Stimulated activated CD4-positive, alpha-beta T cell treated with anti-CD3 and anti-CD28 coated beads, Interleukin-1b, Interleukin-23, amount 100 ng/mL, for 1 hour (primary cell): ENCODE measurements at places on chromosomes 13 and 19.
A peak's percentile ranks its signal among the peaks of the same experiment; 100 is the strongest.

DNA sequence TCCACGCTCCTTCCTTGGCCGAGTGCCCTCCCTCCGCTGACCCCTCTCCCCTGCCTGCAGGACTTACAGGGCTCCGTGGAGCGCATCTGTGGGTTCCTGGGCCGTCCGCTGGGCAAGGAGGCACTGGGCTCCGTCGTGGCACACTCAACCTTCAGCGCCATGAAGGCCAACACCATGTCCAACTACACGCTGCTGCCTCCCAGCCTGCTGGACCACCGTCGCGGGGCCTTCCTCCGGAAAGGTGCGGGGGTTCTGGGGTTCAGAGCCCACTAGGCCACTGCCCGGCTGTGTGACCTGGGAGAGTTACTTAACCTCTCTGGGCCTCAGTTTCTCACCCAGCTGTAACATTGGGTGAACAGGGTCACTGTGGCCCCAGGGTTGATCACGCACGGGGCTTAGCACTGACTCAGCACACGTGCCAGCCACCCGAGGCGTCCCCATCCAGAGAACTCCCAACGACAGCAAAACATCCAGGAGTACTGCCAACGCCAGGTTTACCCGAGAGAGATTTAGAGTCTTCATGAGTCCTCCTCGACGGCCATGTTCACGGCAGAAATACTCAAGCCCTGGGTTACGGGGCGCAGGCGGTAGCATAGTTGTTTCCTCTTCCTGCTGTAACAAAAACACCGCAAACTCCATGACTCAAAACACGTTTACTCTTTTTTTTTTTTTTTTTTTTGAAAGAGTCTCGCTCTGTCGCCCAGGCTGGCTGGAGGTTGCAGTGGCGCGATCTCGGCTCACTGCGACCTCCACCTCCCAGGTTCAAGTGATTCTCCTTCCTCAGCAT, 9.7 kb upstream of the SPACA4 start:
- DNase-seq = no peak

GRCh38 chr13:91986761-91987483, 588.5 kb downstream of the GPC5 start:
- DNase-seq = no peak

- no peak for DNase-seq
Observed at GRCh38 chr19:6925801-6926751, 38.7 kb downstream of the ADGRE1 start.

DNA sequence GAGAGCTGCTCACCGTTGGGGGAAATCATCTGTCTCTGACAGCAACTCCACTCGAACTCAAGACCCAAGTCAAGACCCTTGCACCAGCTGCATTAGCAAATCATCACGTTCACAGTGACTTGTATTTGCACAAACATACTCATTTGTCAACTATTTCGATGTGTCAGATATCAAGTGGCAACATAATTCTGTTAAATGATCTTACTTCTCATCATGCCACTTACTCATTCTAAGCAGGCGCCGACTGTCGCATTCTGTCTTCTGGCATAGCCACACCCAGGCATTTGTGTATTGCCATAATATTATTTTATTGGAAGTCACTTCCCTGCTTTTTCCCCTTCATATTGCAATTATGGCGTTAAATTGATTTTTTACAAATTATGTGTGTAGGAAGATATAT, 23.0 kb upstream of the ATP1A3 start:
- DNase-seq = no peak

- DNase-seq = no peak
Observed at GRCh38 chr13:101829484-101829883, 377.0 kb downstream of the ITGBL1 start.

DNA sequence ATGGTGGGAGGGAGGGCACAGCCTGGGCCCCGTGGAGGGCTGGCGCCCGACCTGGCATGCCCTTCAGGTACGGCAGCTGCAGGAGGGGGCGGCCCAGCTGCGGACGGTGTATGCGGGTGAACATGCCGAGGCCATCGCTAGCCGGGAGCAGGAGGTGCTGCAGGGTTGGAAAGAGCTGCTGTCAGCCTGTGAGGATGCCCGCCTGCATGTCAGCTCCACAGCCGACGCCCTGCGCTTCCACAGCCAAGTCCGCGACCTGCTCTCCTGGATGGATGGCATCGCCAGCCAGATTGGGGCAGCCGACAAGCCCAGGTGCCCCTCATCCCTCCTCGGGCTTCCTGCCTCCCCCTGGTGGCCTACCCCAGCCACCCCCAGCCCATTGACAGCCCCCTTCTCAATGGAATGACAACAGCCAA, 16.6 kb upstream of the SHKBP1 start:
- no peak for DNase-seq

GRCh38 chr13:52862358-52863206, 14.1 kb upstream of the PCDH8 start:
- DNase-seq = no peak

DNA sequence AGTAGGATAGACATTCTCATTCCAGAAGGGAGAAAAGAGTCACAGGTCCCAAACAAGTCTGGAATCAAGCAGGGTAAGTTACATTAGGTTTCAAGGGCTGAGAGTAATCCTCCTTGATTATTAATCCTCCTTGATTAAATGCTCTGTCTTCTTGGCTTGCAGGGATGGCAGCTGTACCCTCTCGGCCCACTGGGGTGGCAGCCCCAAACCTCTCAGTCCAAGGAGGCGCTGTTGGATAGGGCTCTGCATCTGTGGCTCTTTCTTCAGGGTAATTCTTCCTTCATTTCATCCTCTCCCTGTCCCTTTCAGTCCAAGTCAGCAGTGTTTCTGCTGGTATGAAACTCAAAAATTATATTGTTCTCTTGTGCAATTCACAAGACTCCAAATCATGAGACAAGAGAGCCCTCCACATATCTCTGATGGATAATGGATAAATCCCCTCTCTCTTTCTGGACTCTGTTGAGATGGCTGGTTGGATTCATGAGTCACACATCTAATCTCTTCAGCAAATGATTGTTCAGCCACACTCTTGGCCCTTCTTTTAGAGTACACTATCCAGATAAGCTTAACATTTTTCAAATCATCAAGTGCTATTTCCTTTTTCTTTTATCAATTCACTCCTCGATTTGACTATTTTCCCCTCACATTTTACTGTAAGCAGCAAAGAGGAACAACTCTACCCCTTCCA, 323.7 kb upstream of the HTR2A start:
- no peak for DNase-seq

GRCh38 chr13:46377554-46377953, 9.5 kb downstream of the RUBCNL start:
- no peak for DNase-seq

GRCh38 chr19:47111006-47111621, 2.5 kb downstream of the ZC3H4 start:
- DNase-seq = no peak

DNA sequence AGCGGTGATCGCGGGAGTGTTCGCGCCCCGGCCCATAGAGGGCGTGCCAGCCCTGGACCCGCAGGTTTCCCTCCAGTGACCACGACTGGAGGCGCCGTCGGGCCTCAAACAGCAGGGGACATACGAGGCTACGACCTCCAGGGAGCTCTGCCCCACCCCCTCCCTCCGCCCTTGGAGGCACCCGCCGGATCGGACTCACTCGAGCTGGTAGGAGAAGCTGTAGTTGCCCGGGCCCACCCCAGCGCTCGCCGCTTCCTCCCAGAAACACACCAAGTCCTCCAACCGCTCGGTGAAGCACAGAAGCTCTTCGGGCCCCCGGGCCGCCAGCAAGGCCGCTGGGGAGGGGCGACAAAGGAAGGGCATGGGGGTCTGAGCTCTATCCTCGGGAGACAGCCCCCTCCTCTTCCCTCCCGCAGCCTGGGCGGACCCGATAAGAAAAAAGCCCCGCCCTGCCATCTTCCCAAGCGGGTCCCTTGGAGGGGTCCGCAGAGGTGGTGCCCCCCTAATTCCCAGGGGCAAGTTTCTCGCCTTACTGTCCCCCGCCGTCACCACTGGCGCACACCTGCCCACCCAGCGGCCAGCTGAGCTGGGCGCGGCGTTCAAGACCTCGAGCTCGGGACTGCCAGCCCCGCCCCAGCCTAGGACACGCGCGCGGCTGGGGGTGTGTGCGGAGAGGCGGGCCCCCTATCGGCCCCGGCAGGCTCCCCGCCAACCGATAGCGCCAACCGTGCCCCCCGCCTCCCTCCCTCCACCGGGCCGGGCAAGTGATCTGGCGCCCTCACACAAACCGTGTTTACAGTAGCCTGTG, 1.0 kb downstream of the EPOR start:
- no peak for DNase-seq

DNA sequence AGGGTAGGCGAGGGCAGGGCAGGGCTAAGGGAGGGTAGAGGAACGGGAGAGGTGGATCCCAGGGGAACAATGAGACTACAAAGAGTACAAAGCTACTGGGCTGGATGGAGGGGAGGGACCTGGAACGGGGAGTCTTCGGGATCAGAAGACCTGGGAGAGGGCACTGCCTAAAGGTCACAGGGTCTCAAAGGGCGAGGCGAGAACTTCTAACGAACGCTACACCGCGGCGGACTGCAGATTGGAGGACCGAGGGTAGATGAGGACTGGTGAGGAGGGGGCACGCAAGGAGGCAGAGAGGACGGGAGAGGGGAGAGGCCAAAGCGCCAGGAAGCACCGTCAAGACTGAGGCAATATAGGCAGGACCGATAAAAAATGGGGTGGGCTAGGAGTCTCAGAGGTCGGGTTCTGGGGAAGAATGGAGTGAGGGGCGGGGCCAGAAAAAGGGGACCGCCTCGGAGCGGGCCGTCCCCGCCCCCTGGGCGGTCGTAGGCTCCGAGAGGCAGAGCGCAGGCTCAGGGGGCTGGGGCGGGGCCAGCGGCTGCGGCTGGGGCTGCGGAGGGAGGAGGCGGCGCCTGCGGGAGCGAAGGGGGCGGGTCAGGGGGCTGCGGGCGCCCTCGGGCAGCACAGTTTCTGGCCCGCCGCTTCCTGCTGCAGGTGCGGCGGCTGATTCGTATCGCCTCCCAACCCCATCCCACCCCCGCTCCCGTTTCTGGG, 1.3 kb upstream of the KCNC3 start:
- peak; percentile 53 for DNase-seq

- no peak for DNase-seq
Observed at GRCh38 chr13:95349267-95349666, 48.0 kb upstream of the ABCC4 start.

DNA sequence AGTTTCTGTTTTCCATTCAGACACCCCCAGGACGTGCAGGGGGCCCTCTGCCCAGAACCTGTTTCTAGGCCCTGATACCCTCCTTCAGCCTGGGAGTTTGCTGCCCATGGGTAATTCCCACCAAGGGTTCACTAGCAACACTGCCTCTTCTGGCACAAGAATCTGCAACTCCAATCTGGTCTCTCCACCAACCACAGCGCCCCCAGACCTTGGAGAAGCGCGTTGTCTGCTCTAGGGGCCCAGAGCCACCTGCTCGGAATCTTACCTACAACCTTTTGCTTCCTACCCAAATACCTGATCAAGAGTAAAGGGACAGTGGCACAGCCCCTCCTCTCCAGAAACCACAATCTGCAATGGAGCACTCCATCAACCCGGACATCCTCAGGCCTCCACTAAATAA, 763 bp downstream of the ZNF180 start:
- DNase-seq = no peak

GRCh38 chr19:12202250-12202649, 39.4 kb downstream of the ZNF136 start:
- peak; percentile 35 for DNase-seq

GRCh38 chr13:38590796-38591507, 95.9 kb upstream of the FREM2 start:
- DNase-seq = no peak

DNA sequence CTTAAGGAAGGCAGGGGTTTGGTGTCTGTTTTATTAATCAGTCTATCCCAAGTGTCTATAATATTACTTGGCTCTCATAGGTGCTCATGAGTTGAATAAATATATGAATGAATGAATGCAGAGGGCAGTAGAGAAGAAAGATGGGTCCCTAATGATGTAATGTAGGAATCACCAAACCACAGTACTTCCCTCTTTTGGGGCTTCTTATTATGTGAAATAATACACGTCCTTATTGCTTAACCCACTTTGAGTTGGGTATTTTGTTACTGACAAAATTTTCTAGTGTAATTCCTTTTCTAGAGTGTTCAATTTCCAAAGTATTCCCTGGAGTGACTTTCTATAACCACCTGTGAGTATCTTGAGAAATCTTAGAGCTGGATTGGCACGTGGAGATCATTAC, 13.2 kb downstream of the KLK5 start:
- DNase-seq = no peak

DNA sequence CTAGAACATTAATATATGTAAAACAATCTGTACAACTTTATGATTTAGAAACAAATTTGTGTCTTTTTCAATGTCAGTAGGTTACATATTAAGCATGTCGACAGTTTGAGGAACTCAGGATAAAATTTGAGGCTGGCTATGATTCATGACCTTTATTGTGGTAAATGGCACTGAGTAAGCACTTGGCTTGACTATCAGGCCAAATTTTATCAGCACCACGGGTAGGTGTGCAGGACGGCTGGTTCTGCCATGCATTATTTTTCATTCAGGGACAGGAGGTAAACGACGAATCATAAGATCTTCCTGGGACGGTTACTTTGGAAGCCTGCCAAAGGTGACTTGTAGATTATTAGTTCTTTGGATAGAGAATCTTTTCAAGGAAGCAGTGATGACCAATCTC, 19.9 kb upstream of the CYP4F8 start:
- no peak for DNase-seq

- no peak for DNase-seq
Observed at GRCh38 chr13:76446191-76446590, 440.0 kb downstream of the KCTD12 start.

DNA sequence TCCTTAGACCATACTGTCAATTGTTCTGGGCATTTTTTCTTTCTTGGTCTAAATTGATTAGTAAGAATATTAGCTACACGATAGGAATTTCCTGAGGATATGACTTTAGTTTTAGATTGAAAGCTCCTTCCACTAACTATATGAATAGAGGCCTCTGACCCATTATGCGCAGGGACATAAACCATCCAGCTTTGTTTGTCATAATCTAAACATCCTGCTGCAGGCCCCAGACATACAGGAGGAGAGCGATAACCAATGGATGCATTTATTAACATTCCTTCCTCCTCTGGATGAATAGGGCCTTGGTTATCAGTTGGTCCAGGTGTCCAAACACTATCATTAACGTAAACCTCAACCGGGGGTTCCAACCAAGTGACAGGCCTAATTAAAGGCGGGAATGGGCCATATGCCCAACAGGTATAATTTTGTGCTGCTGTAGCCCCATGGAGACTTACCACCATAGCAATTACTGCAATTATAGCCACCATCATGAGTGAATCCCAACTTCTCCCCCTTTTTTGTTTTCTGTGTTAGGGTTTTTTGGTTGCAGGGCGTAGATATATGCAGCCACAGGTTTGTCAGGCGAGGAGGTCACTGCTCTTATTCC, 32.6 kb downstream of the CLEC4M start:
- no peak for DNase-seq

- DNase-seq = no peak
Observed at GRCh38 chr13:69459346-69459745, 648.3 kb upstream of the ATXN8OS start.

DNA sequence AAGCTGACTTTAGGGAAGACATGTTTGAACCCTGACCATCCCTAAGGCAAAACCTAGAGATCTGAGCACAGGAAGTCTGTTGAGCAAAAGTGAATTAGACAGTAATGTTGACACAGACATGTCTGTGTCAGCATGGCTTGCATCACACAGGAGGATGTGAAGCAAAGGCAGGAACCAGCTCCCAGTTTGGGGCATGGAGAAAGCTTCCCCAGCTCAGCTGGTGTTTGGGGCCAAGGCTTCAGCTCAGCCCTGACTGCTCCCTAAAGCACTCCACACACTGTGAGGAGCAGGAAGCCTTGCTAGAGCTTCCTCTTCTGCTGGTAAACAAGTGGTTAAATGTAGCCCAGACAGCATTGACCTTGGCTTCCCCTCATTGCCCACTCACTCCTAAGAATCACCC, 153.8 kb upstream of the UBL3 start:
- no peak for DNase-seq

GRCh38 chr13:98189841-98190505, 12.9 kb upstream of the RNF113B start:
- DNase-seq = no peak
